NCI-H748 treated with DMSO at 0.1 percent for 48 hours (cell line): ENCODE measurements at places on chromosomes 2 and 18.

GRCh38 chr18:54119524-54120019 lies 104.9 kb downstream of the MBD2 start:
- DNase-seq, result peak; percentile 70

GRCh38 chr2:37575780-37576179 lies 95.7 kb downstream of the CDC42EP3 start:
- no peak for DNase-seq

DNA sequence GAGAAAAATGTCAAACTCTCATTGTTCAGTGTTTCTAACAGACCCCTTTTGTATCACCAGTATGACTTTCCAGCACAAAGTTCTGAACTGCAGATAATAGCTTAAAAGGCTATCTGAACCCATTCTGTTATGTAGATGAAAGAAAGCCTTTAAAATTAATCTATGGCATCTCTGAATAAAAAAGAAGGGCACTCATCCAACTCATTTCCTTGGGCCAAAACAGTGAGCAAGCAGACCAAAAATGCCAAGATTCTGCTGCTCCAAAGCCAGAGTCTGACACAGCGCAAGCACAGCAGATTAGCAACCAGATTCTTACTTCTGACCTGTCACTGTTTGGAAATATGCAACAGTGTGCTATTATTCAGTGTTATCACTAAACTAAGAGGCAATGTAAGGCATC lies 22.6 kb upstream of the ITGA6 start:
- no peak for DNase-seq

GRCh38 chr18:39839782-39840181 lies 2115.3 kb upstream of the PIK3C3 start:
- DNase-seq, result no peak

DNA sequence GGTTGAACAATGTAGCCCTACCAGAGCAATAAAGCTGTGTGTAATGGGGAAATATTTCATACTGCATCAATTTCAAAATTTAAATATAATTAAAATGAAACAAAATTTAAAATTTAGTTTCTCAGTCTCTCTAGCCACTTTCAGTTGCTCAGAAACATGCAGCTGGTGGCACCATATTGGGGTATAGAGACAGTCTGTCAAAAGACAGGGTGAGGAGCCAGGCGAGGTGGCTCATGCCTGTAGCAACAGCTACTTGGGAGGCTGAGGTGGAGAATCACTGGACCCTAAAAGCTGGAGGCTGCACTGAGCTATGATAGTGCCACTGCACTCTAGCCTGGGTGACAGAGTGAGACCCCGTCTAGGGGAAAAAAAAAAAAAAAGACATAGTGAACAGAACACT lies 20.1 kb downstream of the ANXA4 start:
- DNase-seq, result no peak

- DNase-seq, result no peak
Measured at GRCh38 chr2:211494536-211494935, 938.1 kb downstream of the CPS1 start.

GRCh38 chr2:101400506-101401325 lies 13.4 kb upstream of the CREG2 start:
- DNase-seq, result no peak
